GM12878 (cell line): ENCODE measurements at places on chromosomes 5 and 9. TPM values are rescaled to one million over a fixed set of nuclear protein-coding genes. Genes with fewer than 3 reads are reported as not detected.

Gene C1QTNF2
- not detected in 2 replicates for total RNA-seq

Gene GADD45G
- total RNA-seq, result 0.37 TPM in 1 of 2 replicates, not detected in the other

Gene LCN1
- not detected in 2 replicates for total RNA-seq

Gene NME5
- total RNA-seq, result not detected in 2 replicates

Gene PLAC8L1
- total RNA-seq, result not detected in 2 replicates

Gene CRB2
- 0.69 and 0.80 TPM in 2 replicates for total RNA-seq

Gene GABRA1
- total RNA-seq, result not detected in 2 replicates

Gene FAT2
- total RNA-seq, result 0.03 TPM in 2 replicates
